ENCODE measurements at places on chromosomes 6 and 20. TPM values are rescaled to one million over a fixed set of nuclear protein-coding genes. Genes with fewer than 3 reads are reported as not detected.

RAET1L gene
- total RNA-seq, result not detected

C4A gene
- total RNA-seq, result 6.7 TPM

SS18L1 gene
- total RNA-seq, result 22.7 TPM

RPP40 gene
- total RNA-seq, result 6.3 TPM

JAG1 gene
- 0.29 TPM for total RNA-seq

DNA sequence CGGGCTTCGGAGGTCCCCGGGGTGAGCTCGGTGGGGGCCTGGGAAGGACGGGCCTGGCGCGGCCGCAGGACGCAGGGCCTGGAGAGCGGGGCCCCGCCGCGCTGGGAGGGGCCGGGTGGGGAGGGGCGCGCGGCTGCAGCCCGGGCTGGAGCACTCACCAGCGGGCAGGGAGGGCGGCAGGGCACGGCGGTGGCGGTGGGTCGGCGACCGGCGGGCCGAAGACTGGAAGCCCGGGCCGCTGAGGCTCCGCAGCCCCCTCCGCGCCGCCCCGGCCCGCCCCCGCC lies at the start of gene GATA5:
TSS of gene GATA5 (minus strand) at position 224 of the 284 bp plus-strand sequence. CDS start 474 bp downstream, outside the sequence.
- no peak within 1 kb of the TSS for H3K27ac ChIP-seq
- H3K36me3 ChIP-seq, result no peaks in the 10 kb centered on the region
- peaks cover 10% of the 10 kb centered on the region for H3K27me3 ChIP-seq
- no peaks in the 10 kb centered on the region for H3K4me1 ChIP-seq

GRCh38 chr20:60123652-60124051 lies 165.4 kb downstream of the CDH26 start:
- no peaks in the 10 kb centered on the region for H3K4me1 ChIP-seq
- H3K27me3 ChIP-seq, result no peaks in the 10 kb centered on the region
- no peak for DNase-seq
- no peaks in the 10 kb centered on the region for H3K36me3 ChIP-seq
- no peak overlapping the region for H3K27ac ChIP-seq
- no peak overlapping the region for H3K4me3 ChIP-seq

- H3K27me3 ChIP-seq, result no peaks in the 10 kb centered on the region
- no peaks in the 10 kb centered on the region for H3K36me3 ChIP-seq
- no peak for DNase-seq
- H3K27ac ChIP-seq, result no peak overlapping the region
- no peaks in the 10 kb centered on the region for H3K4me1 ChIP-seq
These were observed 67.6 kb upstream of the BTBD3 start for GRCh38 chr20:11849976-11850670.

DNA sequence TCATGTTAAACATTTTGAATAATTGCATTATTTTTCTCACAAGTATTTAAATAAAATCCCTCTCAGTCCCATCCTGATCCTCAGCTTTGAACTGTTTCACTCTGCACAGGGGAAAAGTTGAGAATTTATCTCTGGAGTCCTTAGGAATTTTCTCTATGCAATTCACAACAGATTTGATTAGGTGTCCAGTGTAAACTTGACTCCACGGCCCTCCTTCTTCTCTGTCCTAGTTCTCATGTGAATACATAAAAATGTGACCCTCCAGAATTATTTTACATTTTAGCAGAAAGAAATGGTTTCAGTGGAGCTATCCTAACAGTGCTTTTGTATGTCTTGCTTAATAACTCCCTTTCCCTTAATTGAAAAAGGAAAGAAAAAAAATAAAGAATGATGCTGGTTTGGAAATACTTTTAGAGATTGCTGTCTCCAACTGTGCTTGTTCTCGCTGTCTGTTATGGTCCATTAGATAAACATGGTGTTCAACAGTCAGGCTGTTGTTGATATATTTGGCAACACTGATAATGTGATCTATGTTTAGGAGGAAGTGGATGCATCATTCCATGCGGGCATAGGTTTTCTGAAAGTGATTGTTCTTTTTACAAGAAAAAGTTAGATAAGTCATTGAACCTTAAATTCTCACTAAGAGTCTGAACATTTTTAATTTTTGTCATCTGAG lies 599.4 kb upstream of the CITED2 start:
- no peaks in the 10 kb centered on the region for H3K27me3 ChIP-seq
- no peaks in the 10 kb centered on the region for H3K36me3 ChIP-seq
- no peak overlapping the region for H3K27ac ChIP-seq
- H3K4me1 ChIP-seq, result no peaks in the 10 kb centered on the region
- no peak for DNase-seq

- peak overlapping the region; percentile 40 for H3K27ac ChIP-seq
- no peaks in the 10 kb centered on the region for H3K36me3 ChIP-seq
- DNase-seq, result peak; percentile 48
- peak overlapping the region; percentile 31 for H3K4me3 ChIP-seq
These were observed 10.7 kb downstream of the DLL1 start for GRCh38 chr6:170279977-170280688.

GRCh38 chr6:9848094-9848493 lies 566.8 kb downstream of the TFAP2A start:
- no peak overlapping the region for H3K4me3 ChIP-seq
- no peaks in the 10 kb centered on the region for H3K27me3 ChIP-seq
- no peaks in the 10 kb centered on the region for H3K4me1 ChIP-seq
- no peak for DNase-seq

- no peak overlapping the region for H3K4me3 ChIP-seq
- H3K4me1 ChIP-seq, result no peaks in the 10 kb centered on the region
- no peaks in the 10 kb centered on the region for H3K36me3 ChIP-seq
- no peak overlapping the region for H3K27ac ChIP-seq
- no peak for DNase-seq
These were observed 32.1 kb downstream of the TRAM2 start for GRCh38 chr6:52544602-52545405.

GRCh38 chr20:36130390-36130789 lies 24.1 kb upstream of the EPB41L1 start:
- no peaks in the 10 kb centered on the region for H3K4me1 ChIP-seq
- no peaks in the 10 kb centered on the region for H3K27me3 ChIP-seq
- no peak overlapping the region for H3K4me3 ChIP-seq

Measured in CD4-positive, alpha-beta memory T cell (primary cell).